ENCODE measurements at places on chromosomes 11 and 22.
A peak's percentile ranks its signal among the peaks of the same experiment; 100 is the strongest.

DNA sequence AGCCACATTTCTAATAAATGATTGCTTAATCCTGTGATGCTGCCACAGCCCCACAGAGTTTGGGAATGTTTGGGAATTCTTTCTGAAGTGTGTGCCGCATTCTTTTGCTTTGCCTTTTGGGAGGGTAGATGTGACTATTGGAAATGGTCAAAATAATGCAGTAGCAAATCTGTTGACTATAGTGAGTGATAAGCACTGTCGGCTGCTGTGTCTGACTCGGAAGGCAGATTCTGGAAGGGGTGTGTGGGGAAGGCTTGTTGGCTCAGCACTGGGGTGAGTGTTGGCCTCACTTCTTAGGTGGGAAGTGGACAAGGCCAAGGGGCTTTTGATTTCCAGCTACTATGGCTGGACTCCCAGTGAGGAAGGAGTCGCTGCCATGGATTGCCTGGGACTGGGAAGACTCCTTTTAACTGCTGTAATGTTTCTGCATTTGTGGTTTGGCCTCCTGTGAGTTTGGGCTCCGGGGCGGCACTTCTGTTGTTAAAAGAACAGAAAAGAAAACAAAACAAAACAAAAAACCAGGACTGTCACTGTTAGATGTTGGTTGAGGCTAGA is 20.1 kb downstream of the ZBTB16 start:
- no peak for DNase-seq

DNA sequence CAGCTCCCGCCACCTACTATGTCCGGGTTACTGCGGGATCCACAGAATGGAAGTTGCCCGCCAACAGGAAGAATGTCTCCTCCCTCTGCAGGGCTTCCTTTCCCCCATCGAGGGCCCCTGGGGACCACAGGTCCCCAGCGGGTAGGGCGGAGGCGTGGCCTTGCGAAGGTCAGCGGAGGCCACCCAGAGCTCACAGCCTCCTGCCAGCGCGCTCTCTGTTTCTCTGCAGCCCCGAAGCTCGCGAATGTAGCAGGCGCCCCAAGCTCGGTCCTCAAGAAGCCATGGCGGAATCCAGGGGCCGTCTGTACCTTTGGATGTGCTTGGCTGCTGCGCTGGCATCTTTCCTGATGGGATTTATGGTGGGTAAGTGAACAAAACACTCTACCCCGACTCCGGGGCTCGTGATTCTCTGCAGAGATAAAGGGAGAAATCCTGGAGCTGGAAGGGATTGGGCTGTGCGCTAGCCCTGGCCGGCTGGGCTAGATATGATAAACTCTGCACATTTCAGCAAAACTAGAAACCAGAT is at the start of gene NAALAD2:
Gene NAALAD2, plus strand, starts transcription at position 186 of the 526 bp plus-strand sequence. Its CDS starts 96 bp downstream, at position 282.
- DNase-seq: peak; percentile 44

DNA sequence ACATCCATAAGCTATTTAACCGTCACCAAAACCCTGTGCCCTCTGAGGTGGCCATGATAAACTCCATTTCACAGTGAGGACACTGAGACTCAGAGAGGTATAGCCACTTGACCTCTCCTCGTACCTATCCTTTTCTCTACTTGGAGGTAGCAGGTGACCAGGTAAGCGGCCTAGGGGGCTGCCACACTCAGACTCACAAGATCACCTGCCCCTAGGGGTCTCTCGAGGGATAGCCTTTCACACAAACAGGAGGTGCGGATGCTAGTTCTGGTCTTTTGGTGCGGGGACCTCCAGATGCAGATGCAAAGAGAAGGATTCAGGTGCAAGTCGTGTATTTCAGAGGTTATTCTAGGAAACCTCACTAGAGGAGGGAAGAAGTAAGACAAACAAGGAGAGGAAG is 14.6 kb downstream of the MS4A18 start:
- no peak for DNase-seq

GRCh38 chr22:38766076-38766777 is 10.4 kb upstream of the SUN2 start:
- peak; percentile 43 for DNase-seq

DNA sequence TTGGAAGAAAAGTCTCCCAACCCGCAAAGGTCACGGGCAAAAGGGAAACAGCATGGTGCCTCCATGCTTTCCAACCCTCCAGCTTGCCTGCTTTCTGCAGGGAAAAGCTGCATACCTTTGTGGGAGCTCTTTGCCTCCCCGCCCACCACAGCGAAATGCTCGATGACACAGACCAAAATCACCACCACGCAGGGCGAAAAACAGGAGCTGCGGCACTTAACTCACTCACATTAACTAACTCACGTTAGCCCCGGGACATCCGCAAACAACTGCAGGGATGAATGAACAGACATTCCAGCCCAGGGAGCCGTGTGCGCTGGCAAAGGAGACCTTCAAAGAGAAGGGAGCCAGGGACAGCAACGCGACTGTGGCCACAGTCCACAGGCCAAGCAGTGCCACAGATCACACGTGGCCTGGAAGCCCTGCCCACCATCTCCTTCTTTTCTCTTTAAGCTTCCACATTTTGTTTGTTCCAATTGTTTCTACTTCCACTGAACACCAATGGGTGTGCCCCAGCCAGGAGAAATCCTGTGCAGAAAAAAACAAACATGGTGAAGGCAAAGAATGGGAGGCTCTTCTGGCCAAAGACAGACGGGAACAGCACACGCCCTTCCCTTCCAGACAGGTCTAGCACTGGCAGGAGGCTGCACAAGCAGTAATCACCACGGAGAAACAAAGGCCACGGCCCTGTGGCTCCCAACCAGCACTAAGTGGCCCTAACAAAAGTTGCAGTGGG is 39.3 kb downstream of the DUSP8 start:
- DNase-seq: no peak

- no peak for DNase-seq
Observed at GRCh38 chr11:8250434-8250833, 13.2 kb downstream of the LMO1 start.

GRCh38 chr11:82720267-82721065 is 13.2 kb downstream of the FAM181B start:
- no peak for DNase-seq

DNA sequence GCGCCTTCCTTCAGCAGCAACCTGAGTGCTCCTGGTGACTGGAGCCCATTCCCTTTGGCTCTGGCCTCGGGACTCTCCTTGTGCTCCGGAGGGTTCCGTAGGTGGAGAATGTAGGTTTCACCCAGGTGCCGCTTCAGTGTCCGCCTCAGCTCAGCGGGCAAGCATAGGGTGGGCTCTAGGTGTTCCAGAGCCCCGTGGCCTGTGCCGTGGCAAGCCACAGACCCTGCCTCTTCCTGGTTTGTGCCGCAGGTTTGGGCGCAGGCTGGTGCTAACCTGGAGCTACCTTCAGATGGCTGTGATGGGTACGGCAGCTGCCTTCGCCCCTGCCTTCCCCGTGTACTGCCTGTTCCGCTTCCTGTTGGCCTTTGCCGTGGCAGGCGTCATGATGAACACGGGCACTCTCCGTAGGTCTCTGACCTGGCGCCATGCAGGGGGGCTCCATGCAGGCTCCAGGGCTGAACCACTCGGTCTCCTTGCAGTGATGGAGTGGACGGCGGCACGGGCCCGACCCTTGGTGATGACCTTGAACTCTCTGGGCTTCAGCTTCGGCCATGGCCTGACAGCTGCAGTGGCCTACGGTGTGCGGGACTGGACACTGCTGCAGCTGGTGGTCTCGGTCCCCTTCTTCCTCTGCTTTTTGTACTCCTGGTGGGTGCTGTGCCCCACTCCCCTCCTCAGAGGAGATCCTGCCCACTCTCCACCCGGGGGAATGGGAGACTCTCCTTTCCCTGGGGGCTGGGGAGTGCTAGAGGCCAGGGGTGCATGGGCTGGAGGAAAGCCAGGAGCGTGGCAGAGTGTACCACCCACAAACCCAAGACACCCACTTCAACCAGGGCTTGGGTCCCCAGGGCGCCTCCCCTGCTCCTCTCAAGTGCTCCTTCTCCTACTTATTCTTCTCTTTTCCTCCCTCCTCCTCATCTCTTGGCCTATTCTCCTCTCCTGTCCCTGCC is 2.4 kb downstream of the SLC22A12 start:
- DNase-seq: no peak

- DNase-seq: no peak
Observed at GRCh38 chr22:27245056-27245455, 556.5 kb downstream of the MN1 start.

- no peak for DNase-seq
Observed at GRCh38 chr11:75152651-75153427, 1.9 kb downstream of the SLCO2B1 start.

- DNase-seq: no peak
Observed at GRCh38 chr11:62604460-62605120, 2.9 kb upstream of the MTA2 start.

DNA sequence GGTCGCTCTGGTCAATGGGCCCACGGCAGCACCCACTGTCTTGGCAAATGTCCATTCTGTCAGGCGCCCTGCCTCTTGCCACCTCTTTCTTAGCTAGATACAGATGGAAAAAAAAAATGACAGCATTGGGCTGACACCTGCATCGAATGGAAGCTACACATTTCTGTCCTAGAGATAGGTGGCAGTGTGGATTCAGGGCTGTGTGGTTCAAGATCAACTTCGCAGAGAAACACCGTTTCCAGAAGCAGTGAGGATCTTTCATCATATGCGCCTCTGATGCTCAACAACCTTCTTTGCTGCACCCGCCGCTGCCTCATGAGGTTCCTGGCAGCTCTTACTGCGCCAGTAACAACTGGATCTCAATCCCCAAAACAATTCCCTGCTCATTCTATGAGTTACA is 236.3 kb downstream of the KIRREL3 start:
- DNase-seq: peak; percentile 10

GRCh38 chr11:62708793-62709192 is 1.3 kb downstream of the GNG3 start:
- DNase-seq: no peak

GRCh38 chr22:46430961-46431838 is 95.7 kb downstream of the TRMU start:
- DNase-seq: no peak

GRCh38 chr11:84419616-84420015 is 1133.4 kb upstream of the CCDC90B start:
- DNase-seq: no peak

- DNase-seq: no peak
Observed at GRCh38 chr11:109306322-109306721, 115.7 kb upstream of the C11orf87 start.

- DNase-seq: no peak
Observed at GRCh38 chr11:34655335-34656008, 34.6 kb downstream of the EHF start.

DNA sequence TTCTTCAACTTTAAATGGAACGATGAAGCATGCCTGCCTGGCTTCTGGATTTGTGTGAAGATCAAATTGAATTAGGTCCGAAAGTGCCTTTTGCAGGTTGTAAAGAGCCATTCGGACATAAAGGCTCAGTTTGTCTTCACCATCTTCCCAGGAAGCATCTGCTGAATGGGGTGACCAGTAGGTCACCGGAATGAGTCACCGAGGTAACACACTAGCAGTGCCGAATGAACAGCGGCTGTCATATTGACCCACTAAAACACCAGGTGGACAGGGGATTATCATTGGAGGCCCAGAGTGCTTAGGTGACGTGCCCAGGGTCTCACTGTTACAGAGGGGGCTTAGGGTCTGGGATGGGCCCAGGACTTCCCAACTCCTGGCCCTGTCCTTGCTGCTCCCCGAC is 43.1 kb upstream of the MYH9 start:
- DNase-seq: no peak

GRCh38 chr11:23574149-23574548 is 713.9 kb upstream of the CCDC179 start:
- DNase-seq: no peak

DNA sequence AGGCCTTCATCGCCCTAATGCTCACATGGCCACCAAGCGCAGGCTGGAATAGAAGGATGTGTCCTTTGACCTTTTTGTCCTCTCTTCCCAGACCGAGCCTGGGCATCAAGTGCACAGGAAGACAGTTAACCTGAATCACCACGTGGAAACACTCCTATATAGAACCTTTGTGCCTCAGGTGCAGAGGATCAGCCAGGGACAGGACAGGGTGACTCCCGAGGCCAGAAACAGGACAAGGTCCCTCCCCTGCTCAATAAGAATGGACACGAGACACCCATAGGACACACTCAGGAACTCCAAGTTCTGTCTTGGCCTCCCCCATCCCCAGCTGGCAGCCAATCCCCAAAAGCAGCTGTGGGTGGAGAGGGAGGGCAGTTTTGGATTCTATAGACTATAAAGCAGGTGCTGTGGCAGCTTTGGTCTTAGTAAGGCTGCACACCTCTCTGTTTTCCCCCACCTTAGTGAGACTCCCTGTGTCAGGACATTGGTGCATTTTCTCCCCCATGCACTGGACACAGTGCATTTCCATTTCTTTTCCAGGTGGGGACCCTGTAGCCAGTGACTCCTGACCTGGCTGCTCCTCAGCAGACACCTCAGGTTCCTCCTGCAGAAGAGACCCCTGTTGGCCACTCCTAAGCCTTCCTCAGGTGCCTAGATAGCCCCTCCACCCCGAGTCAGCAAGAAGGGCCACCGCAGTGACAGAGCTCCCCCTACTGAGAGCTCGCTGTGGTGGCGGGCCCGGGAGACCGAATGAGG is 43.6 kb upstream of the POU2AF1 start:
- peak; percentile 86 for DNase-seq

DNA sequence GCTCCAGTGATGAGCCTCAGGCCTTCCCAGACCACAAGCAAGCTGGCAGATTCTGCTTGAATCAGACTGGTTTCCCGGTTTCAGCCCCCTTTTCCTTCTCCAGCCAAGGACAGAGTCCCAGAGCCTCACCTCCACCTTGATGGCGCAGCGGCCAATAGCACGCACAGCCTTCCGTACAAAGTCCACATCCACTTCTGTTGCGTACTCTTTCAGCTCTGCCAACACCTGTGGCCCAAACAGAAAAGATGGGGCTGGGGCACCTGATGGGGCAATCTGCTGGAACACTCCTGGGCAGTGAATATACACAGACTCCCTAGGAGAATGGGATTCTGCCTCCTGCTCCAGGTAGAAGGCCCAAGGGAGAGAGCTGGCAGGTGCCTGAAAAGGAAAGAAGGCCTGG is 35.5 kb upstream of the RASL10A start:
- no peak for DNase-seq

DNA sequence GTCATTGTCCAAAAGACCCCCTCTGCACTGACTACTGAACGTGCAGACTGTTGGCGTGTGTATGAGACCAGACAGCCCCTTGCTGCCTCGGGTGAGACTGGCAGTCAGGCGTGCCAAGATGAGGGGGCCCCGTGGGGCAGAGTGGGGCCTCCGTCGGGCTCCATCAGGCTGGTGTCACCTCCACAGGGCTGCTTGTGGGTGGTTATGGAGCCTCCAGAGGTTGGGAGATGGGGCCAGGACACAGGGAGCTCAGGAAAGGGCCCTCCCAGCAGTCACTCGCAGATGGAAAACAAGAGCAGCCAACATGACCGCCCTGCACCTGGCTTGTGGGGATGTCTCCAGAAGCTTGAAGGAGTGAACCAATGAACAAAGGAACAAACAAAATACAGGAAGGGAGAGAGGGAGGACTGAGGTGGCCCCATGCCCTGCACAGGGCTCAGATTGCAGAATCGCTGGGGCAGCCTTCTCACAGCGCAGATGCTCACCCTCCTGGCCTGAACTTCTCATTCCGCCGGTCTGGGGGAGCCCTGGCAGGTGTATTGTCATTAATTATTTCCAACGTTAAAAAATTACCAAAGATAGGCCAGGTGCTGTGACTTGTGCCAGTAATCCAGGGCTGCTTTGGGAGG is 5.5 kb upstream of the PHLDA2 start:
- no peak for DNase-seq

- DNase-seq: no peak
Observed at GRCh38 chr11:65378208-65378927, 4.1 kb downstream of the SLC25A45 start.

GRCh38 chr11:33642461-33643166 is 58.0 kb downstream of the C11orf91 start:
- DNase-seq: no peak

GRCh38 chr11:134515081-134515960 is 103.3 kb upstream of the B3GAT1 start:
- no peak for DNase-seq

Data from GM12865 (cell line).